ENCODE measurements at places on chromosomes 1 and 21.

DNA sequence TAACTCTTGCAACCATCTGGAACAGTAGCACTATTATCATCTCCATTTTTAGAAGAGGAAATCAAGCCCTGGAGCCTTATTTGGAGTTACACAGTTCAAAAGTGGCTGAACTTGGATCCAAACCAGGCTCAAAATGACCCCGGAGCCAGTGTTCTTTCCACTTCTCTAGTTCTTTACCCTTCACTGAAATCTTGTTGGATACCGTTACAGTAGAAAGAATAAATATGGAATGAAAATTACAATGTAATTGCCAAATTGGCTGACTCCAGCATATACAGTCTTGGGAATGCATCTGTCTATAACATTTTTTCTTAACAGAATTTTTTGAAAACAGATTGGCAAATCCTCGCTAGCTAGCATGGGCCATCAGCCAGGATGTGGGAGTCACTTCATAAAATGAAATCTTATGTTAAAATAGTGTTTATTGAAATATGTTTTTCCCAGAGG lies 261.4 kb downstream of the CTH start:
- no peak for DNase-seq

DNA sequence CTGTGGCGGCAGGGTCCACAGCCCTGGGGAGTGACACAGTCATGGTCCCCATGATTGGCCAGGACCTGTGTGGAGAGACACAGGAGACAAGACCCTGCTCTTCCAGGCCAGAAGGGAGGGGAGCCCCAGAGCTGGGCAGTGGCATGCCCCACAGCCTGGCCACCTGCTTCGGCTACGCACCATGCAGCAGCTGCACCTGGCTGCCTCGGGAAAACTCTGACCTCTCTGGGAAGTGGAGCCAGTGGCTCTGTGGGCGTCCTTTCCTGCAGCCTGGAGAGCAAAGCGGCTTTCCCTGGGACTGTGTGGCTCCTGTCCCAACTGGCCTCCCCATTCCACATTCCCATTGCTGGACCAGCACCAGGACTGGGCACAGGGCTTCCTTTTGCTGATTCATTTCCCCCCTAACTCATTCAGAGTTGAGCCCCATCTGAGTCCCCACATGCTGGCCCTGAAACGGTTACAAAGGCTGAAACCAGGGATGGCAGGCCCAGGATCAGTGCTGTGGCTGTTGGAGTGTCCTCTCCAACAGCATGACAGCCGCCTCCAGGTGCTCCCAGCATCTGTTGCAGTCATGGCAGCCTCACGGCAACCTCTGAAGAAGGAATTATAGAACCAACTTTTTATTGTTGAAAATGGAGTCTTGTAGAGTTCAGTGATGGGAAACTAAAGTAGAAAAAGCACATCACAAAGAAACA lies 15.0 kb downstream of the OXCT2 start:
- no peak for DNase-seq

DNA sequence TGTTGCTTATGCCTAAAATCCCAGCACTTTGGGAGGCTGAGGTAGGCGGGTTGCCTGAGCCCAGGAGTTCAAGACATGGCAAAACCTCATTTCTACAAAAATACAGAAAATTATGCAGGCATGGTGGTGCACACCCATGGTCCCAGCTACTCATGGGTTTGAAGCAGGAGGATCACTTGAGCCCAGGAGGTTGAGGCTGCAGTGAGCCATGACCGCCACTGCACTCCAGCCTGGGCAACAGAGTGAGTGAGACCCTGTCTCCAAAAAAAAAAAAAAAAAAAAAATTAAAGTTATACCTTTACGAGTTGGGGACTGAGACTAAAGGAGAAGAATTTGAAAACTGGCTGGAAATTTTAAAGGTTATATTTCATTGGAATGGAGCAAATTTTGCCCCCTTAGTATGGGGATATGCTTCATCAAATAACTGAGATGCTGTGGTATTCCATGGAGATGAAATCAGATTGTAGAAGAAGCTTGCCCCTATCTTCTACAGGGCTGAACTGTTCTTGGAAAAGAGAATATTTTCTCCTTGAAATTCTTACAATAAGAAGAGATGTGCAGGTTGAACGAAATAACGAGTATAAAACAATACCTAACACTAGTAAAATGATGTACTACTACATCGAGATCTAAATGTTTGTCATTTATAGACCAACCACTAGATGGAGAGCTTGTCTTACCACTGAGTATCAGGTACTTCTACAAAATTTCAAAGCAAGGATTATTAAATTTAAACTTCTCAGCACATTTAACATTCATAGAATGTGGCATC lies 34.9 kb upstream of the SCYL3 start:
- no peak for DNase-seq

DNA sequence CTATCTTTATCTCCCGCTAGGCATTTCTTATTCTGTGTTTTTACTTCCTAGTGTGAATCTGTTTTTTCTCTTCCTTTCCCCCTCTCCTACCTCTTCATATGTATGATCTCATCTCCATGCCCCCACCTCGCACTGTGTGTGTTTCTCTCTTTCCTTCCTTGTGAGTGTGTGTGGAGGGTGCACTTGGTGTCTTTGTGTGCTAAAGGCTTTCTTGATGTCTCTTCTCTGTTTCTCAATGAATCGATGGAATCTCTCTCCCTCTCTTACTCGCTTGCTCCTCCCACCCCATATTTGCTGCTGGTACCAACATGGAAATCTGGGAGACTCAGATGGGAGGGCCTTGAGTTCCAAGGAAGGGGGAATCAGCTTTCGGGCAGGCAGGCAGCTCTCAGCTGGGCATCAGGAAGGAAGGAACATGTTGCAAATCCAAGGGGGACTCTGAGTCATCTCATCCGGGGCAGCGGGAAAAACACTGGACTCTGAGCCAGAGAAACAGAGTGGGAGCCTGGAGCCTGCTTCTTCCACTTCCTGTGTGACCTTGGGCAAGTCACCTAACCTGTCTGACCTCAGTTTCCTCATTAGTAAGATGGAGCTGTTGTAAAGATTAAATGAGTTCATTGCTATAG lies 147.5 kb downstream of the PTPRU start:
- no peak for DNase-seq

DNA sequence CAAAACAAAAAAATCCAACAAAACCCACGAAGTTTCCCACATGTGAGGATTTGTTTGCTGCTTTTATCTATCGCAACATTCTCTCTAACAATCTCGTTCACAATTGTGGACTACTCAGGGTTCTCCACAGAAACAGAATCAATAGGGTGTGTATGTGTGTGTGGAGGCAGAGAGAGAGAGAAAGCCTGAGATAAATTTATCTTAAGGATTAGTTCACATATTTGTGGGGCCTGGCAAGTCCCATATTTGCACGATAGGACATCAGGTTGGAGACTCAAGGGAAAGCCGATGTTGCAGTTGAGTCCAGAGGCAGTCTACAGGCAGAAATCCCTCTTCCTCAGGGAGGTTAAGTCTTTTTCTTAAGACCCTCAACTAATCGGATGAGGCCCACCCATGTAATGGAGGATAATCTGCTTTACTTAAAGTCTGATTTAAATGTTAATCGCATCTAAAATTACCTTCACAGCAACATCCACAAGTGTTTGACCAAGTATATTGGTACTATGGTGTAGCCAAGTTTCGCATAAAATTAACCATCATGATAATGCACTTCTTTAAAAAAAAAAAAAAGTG lies 31.7 kb downstream of the ADAMTS1 start:
- no peak for DNase-seq

- DNase-seq, result peak; percentile 33
Observed at GRCh38 chr1:211920141-211920572, 89.6 kb upstream of the LPGAT1 start.

GRCh38 chr1:39086865-39087409 lies 60.8 kb downstream of the NDUFS5 start:
- no peak for DNase-seq

DNA sequence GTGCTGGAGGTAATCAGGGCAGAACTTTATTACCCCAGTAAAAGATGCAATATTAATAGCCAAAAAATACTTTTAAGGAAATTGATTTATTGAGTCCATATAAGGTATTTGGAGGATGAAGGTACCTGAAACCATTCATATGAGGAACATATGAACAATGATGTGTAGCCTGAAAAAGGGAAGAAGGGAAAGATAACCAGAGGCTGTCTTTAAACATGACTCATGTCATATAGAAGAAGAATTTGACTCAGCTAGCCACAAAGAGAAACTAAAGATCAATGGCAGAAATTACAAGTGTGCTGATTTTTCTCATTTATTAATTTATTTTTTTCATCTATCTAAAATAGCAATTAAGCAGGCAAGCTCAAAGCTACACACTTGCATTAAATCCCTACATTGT lies 136.2 kb upstream of the DUSP10 start:
- no peak for DNase-seq

GRCh38 chr21:30769724-30770431 lies 14.7 kb upstream of the KRTAP21-1 start:
- no peak for DNase-seq

GRCh38 chr21:42343101-42343500 lies 7.7 kb downstream of the TFF2 start:
- DNase-seq, result no peak

GRCh38 chr1:28248273-28249012 lies 10.9 kb upstream of the SESN2 start:
- no peak for DNase-seq

GRCh38 chr1:96880626-96881025 lies 159.0 kb downstream of the PTBP2 start:
- DNase-seq, result no peak

DNA sequence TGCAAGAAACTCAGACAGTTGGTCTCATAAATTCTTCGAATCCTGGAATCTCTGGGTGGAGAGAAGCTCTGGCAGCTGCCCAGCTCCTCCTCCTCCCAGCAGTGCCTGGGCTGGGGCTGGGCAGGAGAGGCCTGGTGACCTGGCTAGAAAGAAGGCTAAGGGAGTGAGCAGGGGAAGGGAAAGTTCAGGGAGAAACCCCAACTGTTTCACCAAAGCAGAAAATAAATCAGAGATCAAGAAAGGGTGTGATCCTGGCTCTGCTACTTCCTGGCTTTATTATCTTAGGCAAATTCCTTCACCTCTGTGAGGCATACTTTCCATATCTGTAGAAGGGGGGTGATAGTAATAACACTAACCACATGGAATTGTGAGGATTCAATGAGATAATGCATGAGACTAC lies 8.8 kb upstream of the COL16A1 start:
- DNase-seq, result no peak

DNA sequence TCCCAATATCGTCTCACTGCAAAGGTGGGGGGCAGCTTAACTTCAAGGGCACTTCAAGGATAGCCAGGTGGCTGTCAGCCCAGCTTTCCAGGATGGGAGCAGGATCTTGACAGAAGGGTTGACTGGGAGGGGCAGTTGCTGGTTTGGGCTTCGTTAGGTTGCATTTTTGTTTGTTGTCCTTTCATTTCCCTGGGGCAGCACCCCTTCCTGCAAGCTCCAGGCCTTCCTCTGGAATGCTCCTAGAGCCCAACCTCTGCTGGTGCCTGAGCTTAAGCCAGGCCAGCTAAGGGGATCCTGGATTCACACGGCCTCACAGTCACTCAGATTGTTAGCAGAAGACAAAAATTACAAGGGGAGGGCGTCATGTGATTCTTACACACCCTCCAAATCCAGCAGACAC lies 4.1 kb upstream of the OLIG2 start:
- DNase-seq, result no peak

DNA sequence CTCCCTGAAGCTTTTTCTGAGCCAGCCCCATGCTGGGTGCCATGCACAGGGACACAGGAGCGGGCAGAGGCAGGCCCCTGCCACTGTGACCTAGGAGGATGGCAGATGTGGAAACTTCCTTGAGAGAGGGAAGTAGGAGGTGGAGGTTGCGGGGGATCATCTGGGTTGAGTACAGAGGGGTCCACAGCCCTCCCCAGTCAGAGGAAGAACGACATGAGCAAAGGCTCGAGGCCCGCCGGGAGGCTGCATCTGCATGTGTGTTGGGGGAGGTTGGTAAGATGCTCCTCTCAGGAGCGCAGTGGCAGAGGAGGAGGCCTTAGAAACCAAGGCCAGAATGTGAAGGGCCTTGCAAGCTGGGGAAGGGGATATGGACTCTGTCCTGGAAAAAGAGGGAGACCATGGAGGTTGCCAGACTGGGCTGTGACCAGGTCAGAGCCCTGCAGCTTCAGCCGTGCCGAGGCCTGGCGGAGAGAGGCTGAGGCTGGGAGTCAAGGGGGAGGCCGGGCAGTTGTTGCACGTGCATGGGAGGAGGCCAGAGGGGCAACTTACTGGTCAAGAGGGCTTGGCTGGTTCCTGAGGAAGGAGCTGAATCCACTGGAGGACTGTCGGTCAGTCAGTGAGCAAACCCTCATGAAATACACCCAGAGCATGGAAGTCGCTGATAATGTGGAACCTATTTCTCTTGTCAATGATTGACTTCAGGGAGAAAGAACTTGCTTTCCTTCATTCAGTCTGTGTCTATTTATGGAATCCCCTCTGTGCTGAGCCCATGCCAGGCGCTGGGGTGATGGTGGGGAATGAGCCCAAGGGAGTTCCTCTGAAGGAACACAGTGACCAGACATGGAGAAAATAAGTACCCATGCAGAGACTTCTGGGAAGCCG lies 31.7 kb downstream of the A3GALT2 start:
- DNase-seq, result no peak

GRCh38 chr1:186967656-186968394 lies 139.1 kb downstream of the PLA2G4A start:
- DNase-seq, result no peak

GRCh38 chr1:225476538-225476988 lies 48.7 kb upstream of the LBR start:
- no peak for DNase-seq

GRCh38 chr1:182080955-182081582 lies 19.6 kb upstream of the ZNF648 start:
- DNase-seq, result no peak

DNA sequence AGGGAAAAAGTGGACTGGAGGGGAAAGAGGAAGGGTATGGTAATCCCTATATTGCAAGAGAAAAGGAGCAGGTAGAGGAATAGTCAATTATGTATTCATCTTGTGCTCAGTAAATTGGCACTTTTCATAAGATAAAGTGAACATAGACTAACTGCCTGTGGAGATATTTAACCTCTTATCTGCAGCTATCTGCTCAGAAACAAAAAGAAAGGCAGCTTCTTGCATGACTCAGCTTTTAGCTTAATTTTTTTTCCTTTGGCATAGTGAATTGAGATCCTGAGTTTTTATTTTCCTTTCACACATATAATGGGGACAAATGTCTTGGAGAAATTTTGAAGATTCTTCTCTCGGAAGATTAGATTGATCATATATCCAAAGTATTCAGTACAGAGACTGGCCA lies 127.6 kb upstream of the F3 start:
- DNase-seq, result no peak

DNA sequence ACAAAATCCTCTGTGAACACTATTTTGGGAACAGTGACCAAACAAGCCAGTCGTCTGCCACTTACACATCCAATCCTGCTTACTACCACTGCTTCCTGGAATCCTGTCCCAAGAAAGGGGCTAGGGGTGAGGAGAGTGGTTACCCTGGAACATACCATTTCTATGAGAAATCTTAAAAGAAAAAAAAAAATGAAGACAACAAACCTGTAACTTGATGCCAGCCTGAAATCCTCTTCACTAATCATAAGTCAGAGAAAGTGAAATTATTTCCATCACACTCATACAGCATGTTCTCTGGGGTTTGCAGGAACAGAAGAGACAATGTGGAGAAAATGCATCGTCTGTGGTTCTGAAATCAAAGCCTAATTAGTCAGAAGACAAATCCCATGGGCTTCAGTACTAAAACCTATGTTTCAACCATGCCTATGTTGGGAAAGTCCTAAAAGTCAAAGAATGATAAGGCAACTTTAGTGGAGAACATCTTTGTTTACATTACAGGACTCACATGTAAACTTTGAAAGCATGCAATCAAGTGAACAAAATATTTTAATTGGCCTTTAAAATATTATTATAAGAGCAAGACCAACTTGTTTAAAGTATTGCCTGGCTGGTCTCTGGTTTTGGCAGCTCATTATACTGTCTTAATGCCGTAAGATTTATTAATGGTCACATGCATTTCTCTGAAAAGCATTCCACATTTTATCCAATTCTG lies 220.7 kb downstream of the LTN1 start:
- DNase-seq, result peak; percentile 37

All from brain pericyte (primary cell).